ENCODE measurements at places on chromosomes 13 and 19.

GRCh38 chr19:56916528-56916927 lies 76.0 kb upstream of the PEG3 start:
- no peak for DNase-seq

DNA sequence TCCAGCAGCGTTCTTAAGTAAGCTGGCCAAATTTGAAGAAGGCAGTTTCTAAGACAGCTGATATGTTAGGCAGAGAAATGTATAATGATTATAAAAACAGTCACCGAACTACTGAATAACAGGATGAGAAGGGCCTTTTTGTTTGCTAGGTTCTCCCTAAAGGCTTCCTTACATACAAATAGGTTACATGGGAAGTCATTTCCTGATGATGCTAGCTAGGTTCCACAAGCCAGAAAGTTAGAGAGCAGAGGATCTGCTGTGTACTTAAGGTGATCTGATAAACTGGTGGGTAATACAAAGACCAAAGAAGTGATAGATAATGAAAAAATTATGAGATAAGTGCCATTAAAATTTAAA lies 139.7 kb downstream of the VWA8 start:
- DNase-seq: no peak

DNA sequence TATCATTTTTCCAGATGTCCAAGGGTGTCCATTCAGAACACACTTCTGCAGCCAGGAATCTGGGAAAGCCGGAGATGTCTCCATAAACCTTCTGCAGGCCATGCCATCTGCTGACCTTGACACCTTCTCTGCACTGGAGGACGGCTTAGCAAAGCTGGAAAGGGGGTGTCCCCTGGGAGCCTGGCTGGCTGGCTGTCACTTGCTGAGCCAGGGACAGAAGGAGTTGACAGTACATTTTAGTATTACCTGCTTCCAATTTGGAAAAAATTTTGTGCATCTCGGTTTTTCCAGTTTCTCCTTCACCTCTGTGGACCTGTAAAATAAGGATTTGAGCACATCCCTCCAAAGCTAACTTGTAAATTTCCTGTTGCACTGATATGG lies 8.1 kb upstream of the CHST8 start:
- DNase-seq: no peak

- DNase-seq: no peak
These were observed 155.2 kb upstream of the IPO5 start for GRCh38 chr13:97798171-97798821.

Data from stimulated activated CD4-positive, alpha-beta T cell treated with anti-CD3 and anti-CD28 coated beads, TNF-alpha, amount 100 ng/mL, for 1 hour (primary cell).